Endothelial cell of umbilical vein (primary cell): ENCODE measurements at places on chromosomes 7 and 10.

DNA sequence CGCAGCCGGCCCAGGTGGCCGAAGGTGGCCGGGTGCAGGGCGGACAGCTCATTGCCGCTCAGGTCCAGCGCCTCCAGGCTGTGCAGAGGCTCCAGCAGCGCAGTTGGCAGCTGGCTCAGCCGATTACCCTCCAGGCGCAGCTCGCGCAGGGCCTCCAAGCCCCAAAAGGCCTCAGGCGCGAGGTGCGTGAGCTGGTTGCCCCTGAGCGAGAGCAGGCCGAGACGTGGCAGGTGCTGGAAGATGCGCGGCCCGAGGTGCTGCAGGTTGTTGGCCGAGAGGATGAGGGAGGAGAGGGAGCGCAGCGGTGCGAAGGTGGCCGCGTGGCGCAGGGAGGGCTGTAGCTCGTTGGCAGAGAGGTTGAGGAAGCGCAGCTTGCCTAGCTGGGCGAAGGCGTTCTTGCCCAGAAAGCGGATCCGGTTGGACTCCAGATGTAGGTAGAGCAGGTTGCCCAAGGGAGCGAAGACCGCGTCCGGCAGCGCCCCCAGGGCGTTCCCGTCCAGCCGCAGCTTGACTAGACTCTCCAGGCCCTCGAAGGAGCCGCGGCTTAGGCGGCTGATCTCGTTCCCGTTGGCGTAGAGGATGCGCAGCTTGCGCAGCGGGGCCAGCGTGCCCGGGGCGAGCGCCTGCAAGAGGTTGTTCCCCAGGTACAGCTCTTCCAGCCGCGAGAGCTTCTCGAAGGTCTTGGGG is 923 bp downstream of the TRIL start:
- H3K27ac ChIP-seq: no peak overlapping the region
- DNase-seq: peak; percentile 38
- peaks cover 26% of the 10 kb centered on the region for H3K27me3 ChIP-seq
- peaks cover 11% of the 10 kb centered on the region for H3K4me1 ChIP-seq

GRCh38 chr10:117223693-117224430 is 17.1 kb upstream of the SLC18A2 start:
- no peak overlapping the region for H3K27ac ChIP-seq
- no peaks in the 10 kb centered on the region for H3K4me1 ChIP-seq
- H3K4me3 ChIP-seq: no peak overlapping the region
- H3K36me3 ChIP-seq: no peaks in the 10 kb centered on the region
- no peaks in the 10 kb centered on the region for H3K27me3 ChIP-seq

DNA sequence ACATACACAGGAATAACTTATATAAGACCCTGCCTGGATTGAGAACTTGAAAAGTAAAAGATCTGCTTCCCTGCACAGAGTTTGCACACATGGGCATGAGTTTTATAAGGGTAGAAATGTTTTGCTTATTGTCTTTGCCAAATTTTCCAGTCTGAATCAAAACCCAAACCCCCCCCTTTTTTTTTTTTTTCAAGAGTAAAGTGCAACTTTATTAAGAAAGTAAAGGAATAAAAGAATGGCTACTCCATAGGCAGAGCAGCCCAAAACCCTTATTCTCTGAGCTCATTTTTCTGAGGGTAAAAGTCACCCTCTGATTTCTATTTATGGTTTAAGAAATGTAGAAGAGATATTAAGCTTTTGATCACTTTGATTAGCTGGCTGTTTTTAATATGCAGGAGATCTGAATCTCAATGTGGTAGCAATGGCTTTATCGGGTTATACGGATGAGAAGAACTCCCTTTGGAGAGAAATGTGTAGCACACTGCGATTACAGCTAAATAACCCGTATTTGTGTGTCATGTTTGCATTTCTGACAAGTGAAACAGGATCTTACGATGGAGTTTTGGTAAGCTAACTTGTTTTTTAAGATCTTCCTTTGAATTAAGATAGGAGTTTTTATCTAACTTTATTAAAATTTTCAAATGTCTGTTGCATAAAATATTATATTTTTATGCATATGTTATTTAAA is 18.7 kb downstream of the MIOS start:
- peaks cover 4% of the 10 kb centered on the region for H3K4me1 ChIP-seq
- H3K36me3 ChIP-seq: no peaks in the 10 kb centered on the region
- H3K27ac ChIP-seq: no peak overlapping the region
- no peak for DNase-seq
- H3K27me3 ChIP-seq: no peaks in the 10 kb centered on the region

DNA sequence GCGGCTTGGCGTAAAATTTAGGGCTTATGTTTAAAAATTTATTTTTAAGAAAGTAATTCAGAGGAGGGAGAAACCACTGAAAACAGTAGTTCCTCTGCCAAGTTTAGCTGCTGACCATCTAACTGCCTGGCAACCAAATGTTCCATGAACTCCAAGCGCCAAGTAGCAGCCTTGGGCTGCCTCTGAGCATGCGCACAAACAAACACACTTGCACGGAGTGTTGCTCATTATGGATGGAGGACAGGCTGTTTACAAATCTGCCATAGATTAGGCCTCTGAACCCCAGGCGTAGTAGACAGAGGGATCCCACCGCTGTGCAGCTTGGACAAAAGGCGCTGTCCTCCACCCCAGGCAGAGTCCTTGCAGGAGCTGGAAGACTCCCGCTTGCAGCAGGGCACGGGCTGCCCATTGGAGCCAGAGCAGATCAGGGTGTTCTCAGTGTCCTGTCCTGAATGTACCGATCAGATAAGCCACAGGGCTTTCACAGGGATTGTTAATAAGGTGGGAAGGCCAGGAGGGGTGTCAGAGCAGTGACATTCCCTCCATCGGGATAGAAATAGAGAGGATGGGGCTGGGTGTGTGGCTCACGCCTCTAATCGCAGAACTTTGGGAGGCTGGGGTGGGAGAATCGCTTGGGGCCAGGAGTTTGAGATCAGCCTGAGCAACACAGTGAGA is 47.7 kb upstream of the LYZL1 start:
- peaks cover 2% of the 10 kb centered on the region for H3K27me3 ChIP-seq
- H3K4me3 ChIP-seq: no peak overlapping the region
- H3K27ac ChIP-seq: no peak overlapping the region
- no peaks in the 10 kb centered on the region for H3K36me3 ChIP-seq
- no peaks in the 10 kb centered on the region for H3K4me1 ChIP-seq
- no peak for DNase-seq

DNA sequence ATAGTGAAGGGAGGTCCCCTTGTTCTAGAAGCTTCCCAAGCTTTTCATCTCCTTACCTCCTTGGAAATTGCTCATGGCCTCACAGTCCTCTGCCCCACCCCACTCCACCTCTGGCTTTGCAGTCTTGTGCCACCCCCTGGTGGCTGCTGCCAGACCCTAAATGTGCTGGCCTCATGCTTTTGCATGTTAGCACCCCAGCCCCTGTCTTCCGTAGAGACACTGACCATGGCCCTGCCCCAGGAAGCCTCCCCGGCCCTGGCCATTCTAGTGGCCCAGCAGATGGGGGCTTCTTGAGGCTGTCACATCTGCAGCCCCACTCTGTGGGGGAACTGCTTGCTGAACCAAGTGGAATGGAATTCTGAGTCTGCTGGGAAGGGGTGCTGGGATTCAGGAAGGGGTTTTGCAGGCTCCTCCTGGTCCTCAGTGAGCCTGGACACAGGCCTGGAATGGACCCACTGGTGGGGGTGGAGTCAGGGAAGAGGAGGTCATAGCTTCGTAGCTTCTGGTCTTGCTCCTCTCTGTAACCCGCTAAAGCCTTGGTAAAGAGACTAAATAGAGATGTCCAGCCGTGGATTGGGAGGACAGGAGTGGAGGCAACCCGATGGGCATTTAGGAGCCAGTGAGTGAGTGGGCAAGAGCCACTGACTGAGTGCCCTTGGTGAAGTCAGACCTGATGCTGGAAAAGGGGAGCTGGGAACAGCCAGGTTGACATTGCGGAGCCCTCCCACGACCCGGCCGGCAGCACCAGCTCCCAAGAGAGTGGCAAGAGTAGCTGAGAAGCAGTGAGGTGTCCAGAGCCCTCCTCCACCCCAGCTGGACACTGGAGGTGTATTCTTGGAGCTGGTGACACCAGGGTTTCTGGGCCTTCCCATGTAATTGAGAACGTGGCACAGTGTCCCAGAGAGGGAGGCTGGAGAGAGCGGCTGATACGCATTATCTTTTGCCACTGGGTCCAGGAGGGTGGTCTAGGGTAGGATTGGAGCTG is 20.9 kb downstream of the RAMP3 start:
- H3K27me3 ChIP-seq: no peaks in the 10 kb centered on the region
- no peaks in the 10 kb centered on the region for H3K4me1 ChIP-seq

GRCh38 chr10:71569775-71570588 is 149.6 kb downstream of the C10orf105 start:
- peak; percentile 43 for DNase-seq
- H3K36me3 ChIP-seq: no peaks in the 10 kb centered on the region
- no peaks in the 10 kb centered on the region for H3K4me1 ChIP-seq
- H3K27ac ChIP-seq: no peak overlapping the region
- H3K4me3 ChIP-seq: no peak overlapping the region

- no peak for DNase-seq
- no peak overlapping the region for H3K27ac ChIP-seq
- no peak overlapping the region for H3K4me3 ChIP-seq
- H3K4me1 ChIP-seq: no peaks in the 10 kb centered on the region
- H3K27me3 ChIP-seq: no peaks in the 10 kb centered on the region
- no peaks in the 10 kb centered on the region for H3K36me3 ChIP-seq
Measured at GRCh38 chr10:14758451-14758850, 16.2 kb downstream of the FAM107B start.

- no peaks in the 10 kb centered on the region for H3K27me3 ChIP-seq
- no peak for DNase-seq
- no peaks in the 10 kb centered on the region for H3K36me3 ChIP-seq
- no peak overlapping the region for H3K27ac ChIP-seq
Measured at GRCh38 chr7:26588511-26588910, 275.9 kb downstream of the SKAP2 start.
